GOT3 (cell line): ENCODE measurements at places on chromosomes 7 and 10.

- no peak for DNase-seq
These were observed 119.9 kb downstream of the ADCYAP1R1 start for GRCh38 chr7:31171984-31172383.

DNA sequence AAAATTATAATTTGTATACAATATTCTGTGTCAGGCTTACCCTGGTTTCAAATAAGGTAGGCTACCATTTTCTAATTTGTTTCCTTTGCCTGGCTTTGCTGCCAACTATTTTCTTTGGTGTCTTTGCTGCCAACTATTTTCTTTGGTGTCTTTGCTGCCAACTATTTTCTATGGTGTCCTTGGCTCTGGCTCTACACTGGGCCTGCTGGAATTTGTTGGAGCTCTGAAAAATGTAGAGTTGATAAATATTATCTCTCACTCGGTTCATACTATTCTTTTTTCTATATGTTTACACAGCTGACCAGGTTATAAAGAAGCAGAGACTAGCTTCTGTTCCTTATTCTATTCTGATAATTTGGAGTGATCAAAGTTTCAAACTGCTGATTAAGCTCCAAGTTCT, 768.0 kb upstream of the PHF14 start:
- DNase-seq, result no peak

- DNase-seq, result no peak
These were observed 485.1 kb downstream of the SEMA3D start for GRCh38 chr7:84701524-84702306.

- DNase-seq, result no peak
These were observed 51.9 kb downstream of the ZNF365 start for GRCh38 chr10:62426086-62426485.
